ENCODE measurements at places on chromosomes 2 and 18.

- DNase-seq = no peak
Observed at GRCh38 chr2:23574919-23575654, 190.1 kb downstream of the KLHL29 start.

GRCh38 chr2:215535125-215535668 is 99.3 kb upstream of the FN1 start:
- DNase-seq = no peak

DNA sequence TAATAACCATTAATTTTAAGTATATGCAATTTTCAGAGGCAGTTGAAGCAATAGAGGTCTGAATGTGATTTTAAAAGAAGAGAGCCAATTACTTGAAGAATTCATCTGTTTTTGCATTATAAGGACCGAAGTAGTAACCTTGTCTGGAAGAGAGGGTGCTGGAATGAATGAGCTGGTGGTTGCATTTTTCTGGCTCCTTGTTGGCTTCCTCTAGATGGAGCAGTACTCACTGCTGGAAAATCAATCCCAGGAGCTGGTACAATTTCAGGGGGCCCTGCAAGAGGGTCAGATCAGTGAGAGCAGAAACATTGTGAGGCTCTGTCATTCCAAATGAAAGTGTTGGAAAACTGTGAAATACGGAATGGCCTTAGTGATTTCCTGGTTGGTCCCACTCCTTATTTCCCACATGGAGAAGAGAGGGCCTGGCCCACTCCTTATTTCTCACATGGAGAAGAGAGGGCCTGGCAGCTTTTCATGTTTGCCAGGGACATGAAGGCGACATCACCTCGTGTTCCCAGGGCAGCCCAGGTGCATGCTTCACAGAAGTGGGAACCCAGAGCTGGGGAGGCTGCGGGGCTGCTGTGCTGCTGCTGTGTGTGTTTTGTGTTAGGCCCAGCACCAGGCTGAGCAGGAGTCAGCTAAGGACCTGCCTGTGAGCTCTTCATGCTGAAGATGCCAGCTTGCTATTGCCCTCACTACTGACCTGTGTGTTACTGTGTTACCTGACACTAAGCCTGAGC is 197.4 kb downstream of the SNTG2 start:
- no peak for DNase-seq

DNA sequence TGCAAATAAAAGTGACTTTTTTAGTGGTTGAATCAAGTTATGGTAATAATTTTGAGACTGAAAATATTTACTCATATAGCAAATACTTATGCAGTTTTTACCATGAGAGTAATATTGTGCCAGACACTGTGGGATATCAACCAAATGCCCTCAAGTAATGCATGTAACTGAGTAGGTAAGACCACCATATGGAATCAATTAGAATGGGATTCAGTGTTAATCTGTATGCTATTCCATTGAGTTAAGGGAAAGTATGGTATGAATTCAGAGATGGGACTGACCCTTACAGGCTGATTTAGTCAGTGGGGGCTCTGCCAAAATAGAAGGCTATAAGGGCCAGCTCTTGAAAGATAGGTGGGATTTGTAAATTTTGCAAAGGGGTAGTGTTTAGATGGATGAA is 131.6 kb downstream of the CCDC85A start:
- DNase-seq = no peak

DNA sequence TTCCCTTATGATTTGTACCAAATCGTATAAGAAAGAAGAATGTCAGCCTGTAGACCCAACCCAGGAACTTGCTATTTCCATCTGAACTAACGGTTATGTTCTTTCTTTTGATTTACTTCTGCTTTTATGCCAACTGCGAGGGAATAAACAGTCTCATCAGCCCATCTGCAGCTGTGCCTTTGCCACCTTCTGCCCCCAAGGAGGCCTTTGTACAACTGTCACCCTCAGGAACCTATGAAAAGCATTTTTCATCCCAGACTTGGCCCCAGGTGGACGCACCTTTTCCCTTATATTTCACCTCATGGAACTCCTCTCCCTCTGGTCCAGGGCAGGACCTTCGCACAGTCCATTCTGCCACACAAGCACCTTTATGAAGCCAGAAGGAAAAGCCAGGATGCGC is 109.8 kb downstream of the AOX1 start:
- no peak for DNase-seq

DNA sequence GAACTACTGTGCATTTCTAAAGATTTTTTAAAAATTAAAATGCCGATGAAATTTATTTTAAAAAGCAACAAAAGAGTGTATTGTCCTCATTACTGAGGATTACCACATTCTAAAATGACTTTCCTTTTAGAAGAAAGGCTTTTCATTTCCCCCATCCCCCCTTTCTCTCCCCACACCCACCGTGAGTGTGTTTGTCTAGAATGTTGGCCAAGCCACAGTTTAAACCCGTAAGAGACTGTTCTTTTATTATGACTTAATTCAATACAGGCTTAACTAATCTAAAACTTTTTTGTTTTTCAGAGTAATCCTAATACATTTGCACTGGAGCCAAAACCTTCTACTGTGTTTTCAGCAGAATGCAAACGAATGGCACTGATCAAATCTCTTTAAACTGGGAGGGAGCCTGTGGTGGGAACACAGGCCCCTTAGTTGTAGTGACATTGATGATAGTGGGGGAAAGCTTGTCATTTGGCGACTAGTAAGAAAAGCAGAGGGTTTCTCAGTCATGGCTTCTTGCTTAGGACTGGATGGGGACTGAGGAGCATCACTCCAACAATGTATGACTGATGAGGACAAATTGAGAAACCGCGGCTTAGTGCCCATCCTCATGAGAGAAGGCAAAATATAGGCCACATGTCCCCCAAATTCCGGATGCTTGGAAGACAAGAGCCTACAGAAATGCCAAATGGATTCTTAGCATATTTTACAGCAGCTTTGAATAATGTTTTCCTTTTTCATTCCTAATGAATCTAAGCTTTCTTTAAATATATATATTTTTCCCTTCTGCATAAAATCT is 154.0 kb upstream of the SMIM21 start:
- DNase-seq = no peak

- no peak for DNase-seq
Observed at GRCh38 chr2:160278879-160279177, 78.8 kb upstream of the ITGB6 start.

GRCh38 chr18:6994056-6994770 is 123.4 kb downstream of the LAMA1 start:
- no peak for DNase-seq

- no peak for DNase-seq
Observed at GRCh38 chr2:145044491-145044890, 524.6 kb upstream of the ZEB2 start.

GRCh38 chr2:98869870-98870269 is 66.2 kb downstream of the CRACDL start:
- DNase-seq = no peak

GRCh38 chr2:120842456-120843439 is 107.1 kb downstream of the GLI2 start:
- DNase-seq = no peak

GRCh38 chr18:9862686-9863085 is 23.1 kb upstream of the TXNDC2 start:
- DNase-seq = no peak

GRCh38 chr18:79786304-79786703 is 11.4 kb upstream of the KCNG2 start:
- DNase-seq = no peak

GRCh38 chr2:161238265-161238559 is 70.0 kb upstream of the PSMD14 start:
- no peak for DNase-seq

GRCh38 chr18:34595690-34596089 is 114.4 kb upstream of the DTNA start:
- no peak for DNase-seq

GRCh38 chr2:36165132-36165531 is 190.4 kb upstream of the CRIM1 start:
- DNase-seq = no peak

DNA sequence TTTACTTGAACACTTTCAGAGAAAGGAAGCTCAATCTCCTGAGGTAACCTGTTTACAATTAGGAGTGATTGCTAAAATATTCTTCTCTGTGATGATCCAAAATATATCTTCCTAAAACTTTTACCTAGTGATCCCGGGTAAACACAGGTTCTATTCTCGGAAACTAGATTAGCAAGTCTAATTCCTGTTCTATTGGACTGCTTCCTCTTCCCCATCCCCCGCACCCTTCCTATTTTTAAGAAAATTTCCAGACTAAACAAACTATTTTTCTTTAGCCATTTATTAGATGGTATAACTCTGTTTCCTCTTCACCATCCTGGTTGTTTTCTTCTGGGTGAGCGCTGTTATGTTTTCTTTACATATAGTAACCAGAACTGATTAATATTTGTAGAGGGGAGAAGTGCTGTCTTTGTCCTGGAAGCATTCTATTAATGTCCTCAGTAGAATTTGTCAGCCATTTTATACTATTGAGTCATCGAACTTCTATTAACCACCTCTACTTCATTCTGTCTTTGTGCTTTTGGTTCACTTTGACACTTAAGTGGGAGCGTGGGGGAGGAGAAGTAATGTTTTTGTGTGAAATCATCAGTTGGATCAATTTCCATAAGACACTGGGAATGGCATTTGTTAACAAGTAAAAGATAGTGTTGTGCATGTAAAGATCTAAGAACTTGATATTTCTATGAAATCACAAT is 31.8 kb downstream of the CREB1 start:
- DNase-seq = no peak

GRCh38 chr2:41894563-41895333 is 153.1 kb upstream of the PKDCC start:
- DNase-seq = no peak

- DNase-seq = no peak
Observed at GRCh38 chr2:56729212-56729611, 545.4 kb downstream of the CCDC85A start.

DNA sequence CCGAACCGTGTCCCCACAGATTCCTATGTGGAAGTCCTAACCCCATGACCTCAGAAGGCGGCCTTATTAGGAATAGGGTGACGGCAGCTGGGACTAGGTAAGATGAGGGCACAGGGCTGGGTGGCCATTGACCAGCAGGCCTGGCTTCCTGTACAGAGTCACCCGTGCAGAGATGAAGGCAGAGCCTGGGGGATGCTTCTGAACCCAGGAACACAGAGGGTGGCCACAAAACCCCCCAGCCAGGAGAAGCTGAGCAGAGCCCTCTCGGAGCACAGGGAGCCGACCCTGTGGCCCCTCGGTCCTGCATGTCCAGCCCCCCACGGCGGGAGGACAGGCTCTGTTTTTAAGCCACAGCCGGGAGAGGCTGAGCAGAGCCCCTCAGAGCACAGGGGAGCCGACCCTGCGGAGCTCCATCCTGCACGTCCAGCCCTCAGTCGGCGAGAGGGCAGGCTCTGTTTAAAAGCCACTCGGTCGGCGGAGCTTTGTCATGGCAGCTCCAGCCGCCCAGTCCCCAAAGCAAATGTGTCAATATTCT is 2.7 kb downstream of the PDCD1 start:
- DNase-seq = no peak

- no peak for DNase-seq
Observed at GRCh38 chr2:310994-311393, 23.1 kb upstream of the ALKAL2 start.

DNA sequence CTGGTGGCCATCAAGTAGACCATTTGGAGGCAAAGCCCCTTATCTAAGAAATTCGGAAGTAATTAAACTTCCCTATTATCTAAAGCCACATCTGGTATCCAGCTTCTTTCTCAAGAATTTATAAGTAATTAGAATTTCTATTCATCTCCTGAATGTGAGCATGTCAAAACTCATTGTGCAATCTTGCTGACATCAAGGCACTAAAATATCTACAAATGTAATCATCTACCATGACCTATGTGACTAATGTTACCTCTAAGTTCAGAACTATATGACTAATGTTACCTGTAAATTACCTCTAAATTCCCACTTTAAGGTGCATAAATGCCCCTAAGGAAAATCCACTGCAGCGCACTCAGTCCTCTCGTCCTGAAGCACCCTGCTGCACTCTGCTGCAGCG is 773.0 kb downstream of the CPS1 start:
- no peak for DNase-seq

- DNase-seq = no peak
Observed at GRCh38 chr2:205657579-205657978, 24.7 kb upstream of the NRP2 start.

GRCh38 chr18:46950064-46950656 is 32.8 kb downstream of the KATNAL2 start:
- no peak for DNase-seq

- DNase-seq = no peak
Observed at GRCh38 chr2:46290078-46290477, 7.1 kb upstream of the EPAS1 start.

- no peak for DNase-seq
Observed at GRCh38 chr18:22650247-22650646, 232.5 kb upstream of the CTAGE1 start.

DNA sequence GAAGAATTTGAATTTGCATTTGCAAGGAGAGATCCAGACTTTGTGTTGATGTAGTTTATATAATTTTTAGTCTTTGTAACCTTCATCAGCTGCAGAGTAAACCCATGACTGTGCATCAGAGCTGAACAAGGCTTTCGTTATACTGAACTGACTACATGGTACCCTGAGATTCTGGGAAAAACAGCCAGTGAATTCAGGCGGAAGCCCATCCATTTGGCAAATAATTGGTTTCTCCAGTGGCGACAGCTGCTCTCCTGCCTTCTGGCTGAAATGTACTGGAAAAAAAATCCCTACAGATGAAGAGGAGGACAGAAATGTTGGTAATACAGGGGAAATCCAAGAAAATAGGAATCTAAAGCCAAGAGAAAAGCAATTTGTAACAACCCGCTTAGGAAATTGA is 657.5 kb upstream of the CDH7 start:
- DNase-seq = no peak

- no peak for DNase-seq
Observed at GRCh38 chr18:77366067-77366719, 116.5 kb downstream of the GALR1 start.

- DNase-seq = no peak
Observed at GRCh38 chr2:20669562-20670314, 2.8 kb downstream of the GDF7 start.

DNA sequence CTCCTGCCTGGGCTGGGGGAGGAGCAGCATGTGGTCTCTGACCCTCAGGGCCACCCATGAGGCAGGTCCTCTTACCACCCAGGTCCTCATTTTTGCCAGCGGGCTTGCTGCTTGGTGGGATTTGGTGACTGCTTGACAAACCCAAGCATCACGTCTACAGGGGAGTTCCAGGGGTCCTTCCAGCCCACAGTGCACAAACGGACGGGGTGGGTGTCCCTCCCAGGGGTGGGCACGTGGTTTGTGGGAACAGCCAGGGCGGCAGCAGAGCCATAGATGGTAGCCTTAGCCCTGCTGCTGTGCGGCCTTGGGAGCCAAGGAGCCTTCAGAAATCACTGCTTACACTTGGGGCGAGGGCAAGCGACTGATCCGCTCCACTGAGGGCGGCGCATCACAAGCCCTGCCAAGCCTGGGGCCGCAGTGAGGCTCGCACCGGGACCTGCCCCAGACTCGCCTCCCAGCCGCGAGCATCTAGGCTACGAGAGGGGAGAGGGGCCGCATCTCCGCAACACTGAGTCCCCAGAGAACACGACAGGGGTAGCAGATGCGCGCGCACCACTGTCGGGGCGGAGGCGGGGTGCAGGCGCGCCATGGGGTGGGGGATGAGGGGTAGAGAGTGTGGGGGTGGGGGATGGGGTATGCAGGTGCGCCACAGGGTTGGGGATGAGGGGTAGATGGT is 36.9 kb downstream of the SNED1 start:
- DNase-seq = no peak
